ENCODE measurements at places on chromosomes 3 and 15.

- peak; percentile 53 for DNase-seq
Measured at GRCh38 chr3:65811086-65811761, 227.5 kb downstream of the MAGI1 start.

- no peak for DNase-seq
Measured at GRCh38 chr3:58837856-58838255, 171.3 kb upstream of the FAM3D start.

- DNase-seq, result peak; percentile 57
Measured at GRCh38 chr15:76994001-76994400, 925 bp upstream of the PSTPIP1 start.

- DNase-seq, result no peak
Measured at GRCh38 chr15:84956199-84956598, 25.5 kb upstream of the PDE8A start.

- DNase-seq, result no peak
Measured at GRCh38 chr15:46576646-46577395, 942.0 kb downstream of the SQOR start.

DNA sequence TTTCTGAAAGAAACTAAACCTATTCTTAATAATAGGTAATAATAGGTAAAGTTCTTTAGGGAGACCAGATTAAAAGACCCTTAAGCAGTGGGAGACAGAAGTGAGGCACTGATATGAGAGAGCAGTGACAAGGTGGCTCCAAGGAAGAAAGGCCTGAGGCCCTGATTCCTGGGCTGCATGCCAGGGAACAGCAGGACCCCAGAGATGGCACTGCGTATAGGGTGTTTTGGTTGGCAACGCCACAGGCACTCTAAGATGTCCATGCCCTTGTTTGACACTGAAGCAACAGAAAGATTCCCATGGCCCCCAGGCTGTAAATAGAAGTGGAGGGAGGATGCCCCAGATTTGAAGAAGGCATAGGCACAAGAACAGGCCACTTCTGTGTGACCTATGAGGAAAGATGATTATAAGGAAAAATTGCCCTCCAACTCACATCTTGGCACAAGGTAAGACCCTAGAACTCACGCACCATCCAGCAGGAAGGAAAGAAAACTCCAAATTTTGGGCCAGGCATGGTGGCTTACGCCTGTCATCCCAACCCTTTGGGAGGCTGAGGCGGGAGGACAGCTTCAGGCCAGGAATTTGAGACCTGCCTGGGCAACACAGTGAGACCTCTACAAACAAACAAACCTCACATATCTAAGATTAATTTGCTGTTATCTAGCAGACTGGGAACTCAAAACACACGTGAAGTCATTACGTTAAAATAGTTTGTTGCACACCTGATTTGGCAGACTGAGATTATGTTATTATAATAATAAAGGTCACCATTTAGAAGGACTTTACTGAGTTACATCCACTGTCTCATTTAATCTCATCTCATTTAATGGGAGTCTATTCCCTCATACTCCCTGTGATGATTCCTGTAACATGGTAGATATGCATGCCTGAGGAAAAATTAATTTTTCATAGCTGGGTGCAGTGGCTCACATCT lies 10.5 kb upstream of the BLM start:
- no peak for DNase-seq

- DNase-seq, result no peak
Measured at GRCh38 chr15:78327466-78327865, 12.7 kb upstream of the CRABP1 start.

- DNase-seq, result peak; percentile 97
Measured at GRCh38 chr3:134328147-134328591, 46.1 kb downstream of the AMOTL2 start.

Data from amniotic epithelial cell (primary cell).